OCI-LY7 (cell line): ENCODE measurements at places on chromosomes 4 and X.

GRCh38 chrX:100880368-100880767, 6.2 kb upstream of the NOX1 start:
- no peak for DNase-seq

- no peak for DNase-seq
Measured at GRCh38 chr4:182212211-182212761, 30.9 kb upstream of the TENM3 start.

- peak; percentile 84 for DNase-seq
Measured at GRCh38 chr4:184313702-184314659, 96.3 kb upstream of the ENPP6 start.

GRCh38 chrX:120813982-120814381, 61.7 kb downstream of the CT47B1 start:
- no peak for DNase-seq

- no peak for DNase-seq
Measured at GRCh38 chr4:163215896-163216295, 49.2 kb upstream of the NAF1 start.

GRCh38 chrX:21948897-21949578, 8.5 kb downstream of the SMS start:
- no peak for DNase-seq

DNA sequence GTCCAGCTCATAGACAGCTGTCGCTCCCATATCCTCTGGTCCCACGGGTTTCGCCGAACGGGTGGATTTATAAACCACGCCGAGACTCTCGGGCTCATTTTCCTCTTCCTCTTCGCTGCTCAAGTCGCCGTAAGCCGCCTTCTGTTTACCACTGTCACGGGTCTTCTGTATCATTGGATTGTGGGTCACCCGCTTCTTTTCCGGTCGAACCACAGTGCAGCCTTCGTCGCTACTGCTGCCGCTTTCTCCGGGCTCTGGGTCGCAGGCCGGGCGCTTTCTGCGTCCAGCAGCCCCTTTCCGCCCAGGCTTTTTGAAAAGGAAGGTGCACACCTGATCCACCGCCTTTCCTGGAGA, 311 bp downstream of the RNF113A start:
- no peak for DNase-seq

DNA sequence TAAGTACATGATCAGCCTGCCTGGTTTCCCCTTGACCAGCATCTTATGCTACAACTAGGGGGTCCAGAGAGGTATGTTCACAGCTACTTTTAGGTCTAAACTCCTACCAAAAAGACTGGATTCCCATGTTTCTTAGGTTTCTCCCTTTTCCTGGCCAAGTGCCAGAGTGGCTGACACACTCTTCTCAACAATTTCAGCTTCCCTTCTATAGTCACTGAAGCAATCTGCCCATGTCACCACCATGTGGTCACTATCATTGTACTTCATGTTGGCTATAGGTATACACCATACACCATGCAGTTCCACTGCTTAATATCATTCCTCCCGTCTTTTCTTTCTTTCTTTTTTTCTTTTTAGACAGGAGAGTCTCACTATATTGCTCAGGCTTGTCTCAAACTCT, 66.9 kb downstream of the KLHL13 start:
- no peak for DNase-seq

GRCh38 chr4:6957148-6957520, 47.5 kb downstream of the TBC1D14 start:
- DNase-seq, result no peak

- DNase-seq, result no peak
Measured at GRCh38 chr4:141041021-141041476, 92.2 kb downstream of the RNF150 start.

GRCh38 chr4:2647403-2648158, 108.6 kb downstream of the TNIP2 start:
- no peak for DNase-seq

DNA sequence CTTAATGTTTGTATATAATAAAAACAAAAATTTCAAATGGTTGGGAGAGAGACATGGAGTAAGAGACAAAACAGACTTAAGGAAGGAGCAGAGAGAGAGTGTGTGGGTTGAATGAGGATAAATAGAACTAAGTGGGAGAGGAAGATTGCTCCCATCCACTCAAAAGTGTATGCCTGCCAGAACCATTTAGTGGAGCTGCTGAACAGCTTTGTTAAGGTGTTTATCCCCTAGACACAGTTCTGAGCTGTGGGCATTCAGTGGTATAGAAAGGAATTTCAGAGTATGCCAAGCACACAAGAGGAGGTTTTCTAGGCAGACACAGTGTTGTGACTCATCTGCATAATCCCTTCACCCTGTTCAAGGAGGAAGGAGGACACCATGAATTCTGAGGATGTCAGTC, 508.6 kb upstream of the EPHA5 start:
- no peak for DNase-seq

GRCh38 chr4:181004056-181004455, 1239.1 kb upstream of the TENM3 start:
- no peak for DNase-seq

DNA sequence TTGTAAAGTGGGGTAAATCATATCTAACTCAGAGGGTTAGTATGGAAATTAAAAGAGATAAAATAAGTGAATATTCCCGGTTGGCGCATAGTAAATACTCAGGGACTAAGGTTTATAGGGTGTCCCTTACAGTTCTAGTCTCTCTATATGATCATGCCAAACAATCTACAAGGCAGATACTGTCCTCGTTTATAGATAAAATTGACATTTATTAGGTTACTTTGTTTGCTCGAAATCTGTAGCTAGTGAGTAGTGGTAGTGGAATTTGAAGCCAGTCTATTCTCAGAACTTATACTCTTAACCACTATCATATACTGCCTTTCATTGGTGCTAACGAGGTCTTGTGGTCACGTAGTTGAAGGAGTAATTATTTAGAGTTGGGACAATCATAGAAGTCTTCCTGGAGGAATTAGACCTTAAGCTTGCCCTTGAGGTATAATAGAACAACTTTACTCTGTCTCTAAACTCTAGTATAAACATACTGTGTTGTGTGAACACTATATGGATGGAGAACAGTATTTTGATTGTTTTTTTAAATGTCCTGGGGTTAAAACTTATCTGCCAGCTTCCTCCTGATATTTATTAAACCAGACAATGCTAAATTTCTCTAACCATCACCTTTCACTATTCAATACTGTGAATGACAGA, 324.0 kb downstream of the STIM2 start:
- no peak for DNase-seq

- DNase-seq, result no peak
Measured at GRCh38 chr4:75726577-75726976, 2.2 kb downstream of the USO1 start.
